ENCODE measurements at places on chromosomes 11 and 22.

- no peak for DNase-seq
Measured at GRCh38 chr11:13315517-13316432, 38.2 kb downstream of the BMAL1 start.

DNA sequence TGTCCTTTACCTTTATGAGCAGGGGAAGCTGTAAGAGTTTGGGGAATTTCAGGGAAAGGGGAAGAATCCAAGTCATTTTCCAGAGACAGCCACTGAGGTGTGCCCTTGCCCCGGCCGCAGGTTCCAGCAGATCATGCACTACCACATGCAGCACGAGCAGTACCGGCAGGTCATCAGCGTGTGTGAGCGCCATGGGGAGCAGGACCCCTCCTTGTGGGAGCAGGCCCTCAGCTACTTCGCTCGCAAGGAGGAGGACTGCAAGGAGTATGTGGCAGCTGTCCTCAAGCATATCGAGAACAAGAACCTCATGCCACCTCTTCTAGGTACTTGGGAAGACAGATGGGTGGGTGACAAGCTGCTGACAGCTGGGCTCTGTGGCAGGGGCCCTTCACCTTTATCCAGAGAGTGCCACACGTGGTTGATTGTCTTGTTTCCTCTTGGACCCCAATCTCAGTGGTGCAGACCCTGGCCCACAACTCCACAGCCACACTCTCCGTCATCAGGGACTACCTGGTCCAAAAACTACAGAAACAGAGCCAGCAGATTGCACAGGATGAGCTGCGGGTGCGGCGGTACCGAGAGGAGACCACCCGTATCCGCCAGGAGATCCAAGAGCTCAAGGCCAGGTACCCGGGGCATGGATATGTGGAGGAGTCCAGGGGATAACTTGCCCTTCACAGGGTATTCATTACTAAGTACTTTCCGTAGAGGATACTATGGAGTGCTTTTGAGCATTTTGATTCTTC is 5.8 kb upstream of the HMBS start:
- DNase-seq, result no peak

DNA sequence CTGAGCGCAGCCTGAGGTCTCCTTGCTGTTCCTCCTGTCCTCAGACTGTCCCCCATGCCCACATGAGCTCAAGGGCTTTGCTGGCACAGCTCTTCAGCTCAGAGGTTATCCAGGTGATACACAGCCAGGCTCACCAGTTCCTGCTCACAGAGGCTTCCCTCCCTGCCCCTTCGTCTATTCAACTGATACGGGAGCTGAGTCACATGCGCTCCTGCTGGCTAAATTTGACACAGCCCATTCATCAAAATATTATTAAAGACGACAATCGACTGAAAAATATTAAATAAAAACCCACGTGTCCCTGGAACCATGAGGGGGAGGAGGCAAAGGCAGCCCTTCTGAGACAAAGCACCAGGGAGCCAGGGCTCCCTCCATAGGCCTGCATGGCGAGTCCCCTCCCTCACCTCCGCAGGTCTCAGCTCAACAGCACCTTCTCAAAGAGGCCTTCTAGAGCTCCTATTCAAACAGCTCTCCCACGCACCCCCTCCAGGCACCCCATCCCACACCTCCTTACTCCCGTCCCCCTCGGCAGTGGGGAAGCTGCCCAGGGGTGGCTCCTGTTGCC is 40.5 kb downstream of the DUSP8 start:
- DNase-seq, result no peak

GRCh38 chr11:85977751-85978160 is 91.1 kb downstream of the PICALM start:
- DNase-seq, result no peak

DNA sequence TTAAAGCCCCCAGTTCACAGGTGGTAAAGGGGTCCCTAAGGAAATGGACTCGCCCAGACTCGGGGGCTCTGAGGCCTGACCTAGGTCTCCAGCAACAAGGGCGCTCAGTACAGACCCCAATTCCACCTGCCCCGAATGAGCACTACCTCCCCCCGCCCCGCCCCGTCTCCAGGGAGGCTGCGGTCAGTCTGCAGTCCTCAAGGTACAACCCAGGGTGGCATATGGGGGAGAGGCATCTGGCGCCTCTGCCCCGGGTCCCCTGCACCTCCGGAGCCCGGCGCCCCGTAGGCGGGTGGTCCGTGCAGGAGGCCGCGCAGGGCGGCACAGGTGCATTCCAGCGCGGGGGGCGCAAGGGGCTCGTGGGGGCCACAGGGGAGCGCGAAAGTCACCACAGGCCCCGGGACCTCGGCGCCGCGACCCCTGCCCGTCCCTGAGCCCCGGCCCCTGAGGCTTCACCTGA is 361 bp downstream of the CTSD start:
- no peak for DNase-seq

GRCh38 chr11:111360150-111361043 is 18.7 kb downstream of the POU2AF1 start:
- DNase-seq, result no peak

- DNase-seq, result no peak
Measured at GRCh38 chr11:82308979-82309378, 424.7 kb downstream of the FAM181B start.

DNA sequence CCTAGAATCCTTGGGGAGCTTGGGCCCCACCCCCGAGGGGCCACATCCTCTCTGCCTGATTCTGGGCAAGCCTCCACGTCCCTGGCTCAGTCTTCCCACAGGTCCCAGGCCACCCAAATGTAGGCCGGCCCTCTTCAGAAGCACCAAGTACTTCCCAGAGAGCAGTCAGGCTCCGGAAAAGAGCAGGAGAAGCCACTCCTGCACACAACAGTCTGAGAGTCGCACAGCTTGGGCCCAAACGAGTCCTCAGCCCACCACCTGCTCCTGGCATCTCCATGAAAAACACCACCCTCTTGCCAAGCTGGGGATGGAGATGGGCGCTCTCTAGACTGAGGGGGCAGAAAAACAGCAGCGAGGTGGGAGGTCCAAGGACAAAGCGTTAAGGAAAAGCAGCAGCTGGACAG is 15.4 kb downstream of the EHD1 start:
- no peak for DNase-seq

DNA sequence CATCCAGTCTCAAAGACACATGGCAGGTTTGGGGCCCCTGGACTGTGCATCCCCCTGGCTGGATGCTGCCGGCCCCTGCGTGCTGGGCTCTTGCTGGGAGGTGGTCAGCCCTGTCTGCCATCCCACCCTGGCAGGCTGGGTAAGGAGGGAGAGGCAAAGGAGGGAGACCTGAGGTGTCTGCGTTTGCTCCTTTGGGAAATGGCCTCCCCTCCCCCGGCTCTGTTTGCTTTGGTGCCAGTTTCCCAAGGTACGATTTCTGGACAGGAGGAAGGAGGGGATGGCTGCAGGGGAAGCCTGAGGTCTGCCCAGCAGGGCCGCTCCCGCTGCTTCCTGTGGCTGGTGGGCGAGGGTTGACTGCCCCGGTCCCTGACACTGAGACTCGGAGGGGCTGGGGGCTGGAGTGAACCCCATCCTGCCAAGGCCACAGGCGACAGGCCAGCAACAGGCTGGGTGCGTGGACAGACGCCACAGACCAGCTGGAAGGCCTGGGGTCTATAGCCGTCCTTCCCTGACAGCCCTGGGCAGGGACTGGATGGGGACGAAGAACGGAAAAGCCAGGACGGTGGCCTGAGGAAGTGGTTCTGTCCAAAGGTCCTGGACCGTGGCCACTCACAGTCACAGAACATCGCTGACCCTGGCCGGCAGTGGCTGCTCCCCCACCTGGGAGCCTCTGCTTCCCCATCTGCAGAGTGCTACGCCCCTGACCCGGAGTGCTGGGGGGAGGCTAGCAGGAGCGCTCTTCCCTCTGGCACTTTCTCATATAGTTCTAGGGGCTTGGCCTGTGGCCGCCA is 38.0 kb downstream of the OSBPL5 start:
- DNase-seq, result no peak

DNA sequence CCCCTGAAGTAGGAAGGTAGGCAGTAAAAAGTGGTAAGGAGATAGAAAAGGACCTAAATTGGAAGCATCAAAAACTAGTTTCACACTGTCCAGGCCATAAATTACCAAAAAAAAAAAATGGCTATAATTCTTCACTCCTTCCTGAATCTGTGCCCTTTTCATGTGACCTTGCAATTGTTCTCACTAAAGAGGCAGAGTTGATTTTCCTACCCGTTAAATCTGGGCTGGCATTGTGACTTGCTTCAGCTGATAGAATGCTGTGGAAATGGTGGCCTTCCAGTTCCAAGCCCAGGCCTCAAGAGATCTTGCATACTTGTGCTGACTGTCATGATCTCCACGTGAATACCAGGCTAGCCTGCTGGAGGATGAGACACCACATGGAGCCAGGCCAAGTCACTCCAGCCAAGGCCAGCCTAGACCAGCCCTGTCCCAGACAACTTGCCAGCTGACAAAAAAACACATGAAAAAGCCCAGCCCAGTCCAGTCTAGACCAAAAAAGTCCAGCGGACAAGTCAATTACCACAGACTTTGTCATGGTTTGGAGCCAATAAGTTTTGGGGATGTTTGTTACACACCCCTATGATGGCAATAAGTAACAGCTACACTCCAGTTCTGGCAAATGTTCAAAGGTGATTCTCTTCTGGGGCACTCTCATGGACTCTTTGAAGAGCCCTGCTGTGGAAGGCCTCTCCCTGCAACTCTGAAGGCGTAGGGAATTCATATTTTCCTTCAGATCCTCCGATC is 51.4 kb upstream of the NUP50 start:
- DNase-seq, result no peak

GRCh38 chr11:8261291-8261690 is 2.4 kb downstream of the LMO1 start:
- DNase-seq, result no peak

- no peak for DNase-seq
Measured at GRCh38 chr11:17575431-17576425, 28.7 kb downstream of the OTOG start.

- no peak for DNase-seq
Measured at GRCh38 chr22:40605761-40606160, 30.8 kb downstream of the MRTFA start.

DNA sequence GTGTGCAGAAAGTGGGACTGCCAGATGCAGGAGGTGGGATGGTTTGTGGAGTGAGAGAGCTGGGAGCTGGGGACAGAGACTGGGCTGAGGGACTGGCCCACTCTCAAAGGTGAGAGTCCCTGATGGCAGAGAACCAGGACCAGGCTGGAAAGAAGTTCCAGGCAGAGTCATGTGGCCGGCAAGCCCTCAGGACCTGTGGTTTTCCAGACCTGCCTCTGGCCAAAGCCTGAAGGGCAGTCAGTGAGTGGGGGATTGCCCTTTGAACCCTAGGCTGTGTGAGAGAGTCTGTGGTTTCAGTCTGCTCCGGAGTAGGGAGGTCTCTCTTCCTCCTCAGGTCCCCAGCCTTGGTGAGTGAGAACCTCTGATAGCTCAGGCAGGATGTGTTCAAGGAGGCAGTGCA is 17.0 kb downstream of the KCNC1 start:
- no peak for DNase-seq

- no peak for DNase-seq
Measured at GRCh38 chr11:65132988-65133700, 1.2 kb downstream of the SYVN1 start.

GRCh38 chr11:1062075-1062820 is 12.4 kb upstream of the MUC2 start:
- DNase-seq, result no peak

- no peak for DNase-seq
Measured at GRCh38 chr22:22946131-22946530, 58.5 kb downstream of the IGLL5 start.

DNA sequence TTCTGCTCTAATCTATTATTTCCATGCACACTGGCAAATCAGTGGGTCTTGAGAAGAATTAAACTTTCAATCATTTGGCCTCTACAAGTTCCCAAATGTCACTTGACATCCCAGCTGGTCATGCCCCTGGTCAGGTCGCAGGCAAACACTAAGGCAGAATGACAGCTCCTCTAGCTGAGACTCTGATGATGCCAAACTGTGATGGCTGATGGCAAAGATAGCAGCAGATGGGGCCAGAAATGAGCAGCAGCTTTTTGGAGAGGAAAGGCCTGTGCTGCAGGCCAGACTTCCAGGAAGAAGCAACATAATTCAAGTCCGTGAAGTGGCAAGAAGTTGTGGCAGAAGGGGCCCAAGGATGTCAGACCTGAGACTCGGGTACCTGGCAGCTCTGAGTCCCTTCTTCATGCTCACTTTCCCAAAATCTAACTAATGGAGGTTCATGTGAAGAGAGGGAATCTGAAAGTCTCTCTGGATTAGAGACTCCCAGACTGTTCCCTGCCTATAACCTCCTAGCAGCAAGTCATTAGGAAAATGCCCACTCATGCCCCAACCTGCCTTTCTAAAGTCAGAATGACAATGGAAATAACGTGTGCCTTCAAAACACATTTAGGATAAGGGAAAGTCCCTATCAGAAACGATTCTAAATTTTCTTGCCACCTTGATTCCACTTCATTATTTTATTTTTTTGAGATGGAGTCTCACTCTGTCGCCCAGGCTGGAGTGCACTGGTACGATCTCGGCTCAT is 9.4 kb upstream of the PMM1 start:
- DNase-seq, result no peak

GRCh38 chr22:19892257-19892879 is 37.7 kb upstream of the GNB1L start:
- DNase-seq, result peak; percentile 73

GRCh38 chr11:92787638-92788037 is 181.8 kb upstream of the MTNR1B start:
- DNase-seq, result no peak

- DNase-seq, result no peak
Measured at GRCh38 chr11:125079151-125079877, 16.2 kb downstream of the SLC37A2 start.

DNA sequence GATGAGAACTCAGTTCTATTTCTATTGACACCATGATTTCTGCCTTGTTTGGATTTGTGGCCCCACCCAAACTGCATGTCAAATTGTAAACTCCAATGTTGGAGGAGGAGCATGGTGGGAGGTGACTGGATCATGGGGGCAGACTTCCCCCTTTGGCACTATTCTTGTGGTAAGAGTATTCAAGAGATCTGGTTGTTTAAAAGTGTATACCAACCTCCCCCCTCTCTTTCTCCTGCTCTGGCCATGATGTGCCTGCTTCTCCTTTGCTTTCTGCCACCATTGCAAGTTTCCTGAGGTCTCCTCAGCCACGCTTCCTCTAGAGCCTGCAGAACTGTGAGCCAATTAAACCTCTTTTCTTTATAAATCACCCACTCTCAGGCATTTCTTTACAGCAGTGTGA is 7.9 kb upstream of the FOXRED2 start:
- no peak for DNase-seq

DNA sequence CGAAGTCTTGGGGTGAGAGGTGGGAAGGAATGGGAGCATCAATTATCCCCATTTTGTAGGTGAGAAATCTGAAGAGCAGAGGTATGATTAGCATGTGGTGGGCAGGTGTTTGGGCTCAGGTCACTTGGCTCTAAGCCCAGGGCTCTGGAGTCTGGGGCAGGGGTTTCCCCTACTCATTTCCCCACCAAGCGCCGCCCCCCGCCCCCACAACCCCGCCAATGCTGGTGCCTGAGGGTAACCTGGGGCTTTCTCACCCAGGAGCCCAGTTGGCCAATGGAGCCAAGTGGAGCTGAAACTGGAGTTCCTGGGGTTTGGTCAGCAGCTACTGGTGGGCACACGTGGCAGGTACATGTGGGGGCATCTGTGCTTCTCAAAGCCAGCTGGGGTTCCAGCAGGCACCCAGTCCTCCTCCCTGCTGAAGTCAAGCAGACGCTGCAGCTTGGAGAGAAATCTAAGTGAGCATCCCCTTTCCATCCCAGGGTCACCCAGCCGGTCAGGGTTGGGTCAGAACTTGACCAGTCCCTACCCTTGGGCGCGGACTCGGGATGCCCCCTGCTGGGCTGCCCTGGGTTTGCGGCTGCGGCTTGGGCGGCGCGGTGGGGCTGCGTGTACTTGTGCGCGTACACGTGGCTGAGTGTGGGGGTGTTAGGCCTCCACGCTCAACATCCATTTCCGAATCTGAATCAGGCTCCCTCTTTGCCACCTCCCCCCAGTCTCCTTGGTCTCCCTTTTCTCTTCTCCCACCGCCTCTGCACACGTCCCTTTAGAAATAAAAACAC is 1.7 kb upstream of the CHRM1 start:
- peak; percentile 42 for DNase-seq
